Placental pericyte (primary cell): ENCODE measurements at places on chromosomes 12 and 14. TPM values are rescaled to one million over a fixed set of nuclear protein-coding genes. Genes with fewer than 3 reads are reported as not detected.

Gene KRT79
- total RNA-seq: 0.72 TPM in 1 of 2 replicates, not detected in the other

Gene ITPK1
- total RNA-seq: 10.7 and 16.9 TPM in 2 replicates

Gene SP1
- 40.3 and 62.7 TPM in 2 replicates for total RNA-seq

Gene IL26
- not detected in 2 replicates for total RNA-seq
